Dermis microvascular lymphatic vessel endothelial cell (primary cell): ENCODE measurements at places on chromosomes 2 and 18. TPM values are rescaled to one million over a fixed set of nuclear protein-coding genes. Genes with fewer than 3 reads are reported as not detected.

- no peak for DNase-seq
Measured at GRCh38 chr2:43078781-43079755, 147.3 kb downstream of the ZFP36L2 start.

GRCh38 chr2:127567351-127567854 is 31.9 kb downstream of the MYO7B start:
- DNase-seq, result no peak

- no peak for DNase-seq
Measured at GRCh38 chr2:119929537-119929936, 83.3 kb upstream of the EPB41L5 start.

DNA sequence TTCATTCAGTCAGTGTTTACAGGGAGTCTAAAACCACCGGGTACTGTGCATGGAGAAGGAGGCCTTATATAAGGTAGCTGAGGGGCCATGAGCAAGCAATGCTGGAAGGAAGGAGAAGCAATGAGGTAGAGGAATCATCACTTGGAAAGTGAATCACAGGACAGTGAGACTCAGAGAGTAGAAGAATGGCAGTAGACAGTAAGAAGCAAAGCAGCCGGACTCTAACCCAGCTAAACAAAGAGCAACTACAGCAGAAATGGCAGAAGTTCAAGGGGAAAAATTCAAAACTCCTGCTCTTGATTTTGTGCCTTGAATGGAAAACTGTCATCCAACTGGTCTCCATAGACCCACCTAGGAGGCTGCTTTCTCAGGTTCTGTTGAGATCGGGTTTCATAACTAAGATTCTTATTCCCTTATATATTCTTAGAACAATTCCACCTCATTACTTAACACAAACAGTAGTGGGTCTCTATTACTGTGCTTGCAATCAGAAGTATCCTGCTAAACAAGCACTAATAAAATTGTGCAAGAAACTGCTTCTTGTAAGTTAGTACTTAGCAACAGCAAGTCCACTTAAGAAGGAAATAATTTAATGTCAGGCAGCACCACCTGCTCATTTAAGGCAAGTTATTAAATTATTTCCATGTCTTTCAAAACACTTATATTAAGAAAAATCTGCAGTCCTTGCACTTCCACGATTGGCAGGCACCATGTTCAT is 68.0 kb downstream of the RBMS1 start:
- DNase-seq, result no peak

DNA sequence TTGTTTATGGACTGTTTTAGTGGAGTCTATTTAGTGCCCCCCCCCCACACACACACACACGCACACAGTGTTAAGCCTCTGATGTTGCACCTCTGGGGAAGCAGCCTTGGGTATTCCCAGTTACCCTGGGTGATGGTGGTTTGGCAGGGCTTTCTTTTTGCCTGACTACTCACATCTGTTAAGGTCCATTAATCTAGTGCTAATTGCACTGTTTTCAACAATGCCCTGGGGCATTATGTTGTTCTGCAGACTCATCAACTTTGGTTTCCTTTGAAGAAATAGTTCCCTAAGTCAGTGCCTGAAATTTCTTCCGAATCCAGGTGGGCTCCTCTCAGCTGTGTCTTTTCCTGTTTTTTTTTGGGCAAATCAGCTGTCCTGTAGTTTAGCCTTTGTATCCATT is 34.7 kb downstream of the SPOPL start:
- DNase-seq, result no peak

DNA sequence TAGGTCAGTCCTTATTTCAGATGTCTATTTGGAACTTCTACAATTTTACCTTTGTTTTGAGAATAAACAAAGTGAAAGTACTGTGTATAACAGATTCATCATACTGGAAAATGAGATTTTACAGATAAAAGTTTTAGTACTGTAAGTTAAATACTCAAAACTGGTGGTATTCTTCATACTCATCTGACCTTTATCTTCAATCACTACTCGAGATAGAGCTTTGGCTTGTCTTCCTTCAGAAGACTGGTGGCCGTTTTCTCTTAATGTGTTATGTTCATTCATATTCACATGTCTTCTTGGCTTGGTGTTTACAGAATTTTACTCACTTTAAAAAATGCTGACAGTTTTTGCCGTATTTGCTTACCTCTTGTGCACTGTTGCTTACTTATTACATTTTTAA is 2.1 kb downstream of the SPOPL start:
- no peak for DNase-seq

DNA sequence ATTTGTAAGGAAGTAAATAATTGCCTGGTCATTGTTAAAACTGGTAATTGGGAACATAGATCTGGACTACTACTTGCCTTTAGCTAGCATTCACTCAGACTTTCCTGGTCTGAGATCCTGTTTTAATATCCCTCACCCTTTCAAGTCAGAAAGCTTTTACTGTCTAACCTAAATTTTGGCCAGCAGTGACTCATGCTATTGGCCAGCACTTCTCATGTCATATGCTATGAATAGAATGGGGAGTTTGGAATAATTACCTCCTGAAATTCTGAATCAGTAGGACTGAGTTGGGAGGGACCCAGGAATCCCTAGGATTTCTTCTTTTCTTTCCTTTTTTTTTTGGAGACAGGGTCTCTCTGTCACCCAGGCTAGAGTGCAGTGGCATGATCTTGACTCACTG is 19.3 kb downstream of the STK36 start:
- DNase-seq, result no peak

- DNase-seq, result no peak
Measured at GRCh38 chr18:24764766-24765165, 304.3 kb downstream of the HRH4 start.

CRYBA2 gene
- not detected in 2 replicates for total RNA-seq

TMEM17 gene
- 1.3 and 2.0 TPM in 2 replicates for total RNA-seq

C1GALT1C1L gene
- total RNA-seq, result 0.13 TPM in 1 of 2 replicates, not detected in the other

C2orf72 gene
- not detected in 2 replicates for total RNA-seq
